Fibroblast of the conjunctiva (primary cell): ENCODE measurements at places on chromosomes 2 and 18.
A peak's percentile ranks its signal among the peaks of the same experiment; 100 is the strongest.

DNA sequence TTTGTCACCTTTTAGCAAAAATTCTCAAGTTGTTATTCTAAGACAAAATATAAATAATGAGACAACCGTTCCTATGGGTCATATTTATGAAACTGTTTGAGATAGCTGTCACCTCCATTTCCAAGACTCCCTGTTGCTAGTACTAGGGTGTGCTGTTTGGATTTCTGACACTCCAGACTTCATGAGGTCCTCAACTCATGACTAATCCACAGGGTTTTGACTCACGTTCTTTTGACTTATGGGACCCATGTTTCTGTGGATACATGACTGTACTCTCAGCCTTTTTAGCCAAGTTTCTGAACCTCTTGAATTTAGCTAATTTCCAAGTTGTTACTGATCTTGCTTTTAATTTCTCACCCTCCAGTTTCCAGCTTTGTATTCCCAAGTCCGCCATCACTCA lies 178.7 kb upstream of the FAM98A start:
- no peak for DNase-seq

DNA sequence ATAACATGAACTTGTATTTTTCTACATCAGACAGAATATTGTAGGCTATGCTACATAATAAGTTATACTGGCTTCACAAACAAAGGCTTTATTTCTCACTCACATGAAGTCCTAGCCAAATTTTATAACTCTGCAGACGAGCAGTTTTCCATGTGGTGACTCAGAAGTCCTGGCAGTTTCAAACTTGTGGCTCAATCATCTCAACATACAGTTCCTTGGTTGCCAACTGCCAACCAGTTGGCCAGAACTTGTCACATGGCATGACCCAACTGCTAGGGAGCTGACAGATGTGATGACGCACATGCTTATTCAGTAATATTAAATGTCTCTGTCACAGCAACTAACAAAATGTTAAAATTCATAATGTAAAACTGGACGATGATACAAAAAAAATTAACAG lies 63.8 kb upstream of the ZC3H15 start:
- DNase-seq, result peak; percentile 85

DNA sequence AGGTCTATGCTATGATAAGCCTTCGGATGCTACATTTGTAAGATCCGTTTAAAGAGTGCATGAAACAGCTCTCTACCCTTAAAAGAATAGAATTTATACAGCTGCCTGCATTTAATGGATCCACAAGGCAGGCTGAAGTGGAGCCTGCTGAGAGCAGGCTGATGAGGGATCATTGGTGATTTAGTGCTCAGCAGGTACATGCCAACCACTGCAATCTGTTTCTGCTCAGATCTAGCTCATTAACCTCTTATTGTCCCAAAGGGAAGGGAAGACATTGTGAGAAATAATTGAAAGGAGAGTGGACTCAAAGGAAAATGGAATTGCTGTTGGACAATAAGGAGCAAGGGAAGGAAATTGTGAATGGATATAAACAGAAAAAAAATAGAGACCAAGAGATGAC lies 822.6 kb downstream of the TRIB2 start:
- no peak for DNase-seq

- no peak for DNase-seq
Observed at GRCh38 chr2:25115902-25116301, 52.5 kb downstream of the POMC start.

- DNase-seq, result no peak
Observed at GRCh38 chr2:204510709-204511420, 34.4 kb upstream of the PARD3B start.

DNA sequence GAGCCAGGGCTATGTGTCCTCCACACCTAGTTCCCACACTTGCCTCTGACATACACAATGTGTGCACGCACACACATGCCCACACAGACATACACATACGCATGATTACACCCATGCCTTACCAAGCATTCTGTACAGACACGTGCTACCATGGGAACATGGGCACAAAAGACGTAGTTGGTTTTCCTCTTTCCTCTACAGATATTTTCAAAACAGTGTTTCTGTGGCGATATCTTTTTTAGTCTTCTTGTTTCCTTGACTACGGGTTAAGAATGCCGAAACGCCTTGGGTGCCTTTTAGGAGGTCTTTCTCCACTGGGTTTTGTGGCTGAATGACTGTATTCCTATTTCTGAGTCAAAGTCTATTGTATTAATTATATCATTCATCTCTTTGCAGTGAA lies 75.5 kb upstream of the SPTBN1 start:
- DNase-seq, result no peak

DNA sequence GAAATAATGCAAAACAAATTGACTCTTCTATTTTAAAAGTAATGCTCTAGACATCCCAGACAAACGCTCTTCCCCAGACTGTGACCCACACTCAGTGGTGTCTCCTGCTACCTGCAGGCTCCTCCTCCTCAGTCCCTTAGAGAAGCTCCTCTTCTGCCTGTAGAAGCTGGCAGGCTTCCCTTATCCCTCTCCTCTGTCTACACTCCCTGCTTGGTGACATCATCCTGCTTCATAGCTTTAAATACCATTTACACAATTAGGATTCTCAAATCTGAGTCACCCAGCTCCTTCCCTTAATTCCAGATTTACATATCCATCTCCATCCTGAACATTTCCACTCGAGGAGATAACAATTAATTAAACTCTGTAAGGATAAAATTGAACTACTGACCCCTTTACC lies 167.9 kb downstream of the FBXO15 start:
- no peak for DNase-seq

DNA sequence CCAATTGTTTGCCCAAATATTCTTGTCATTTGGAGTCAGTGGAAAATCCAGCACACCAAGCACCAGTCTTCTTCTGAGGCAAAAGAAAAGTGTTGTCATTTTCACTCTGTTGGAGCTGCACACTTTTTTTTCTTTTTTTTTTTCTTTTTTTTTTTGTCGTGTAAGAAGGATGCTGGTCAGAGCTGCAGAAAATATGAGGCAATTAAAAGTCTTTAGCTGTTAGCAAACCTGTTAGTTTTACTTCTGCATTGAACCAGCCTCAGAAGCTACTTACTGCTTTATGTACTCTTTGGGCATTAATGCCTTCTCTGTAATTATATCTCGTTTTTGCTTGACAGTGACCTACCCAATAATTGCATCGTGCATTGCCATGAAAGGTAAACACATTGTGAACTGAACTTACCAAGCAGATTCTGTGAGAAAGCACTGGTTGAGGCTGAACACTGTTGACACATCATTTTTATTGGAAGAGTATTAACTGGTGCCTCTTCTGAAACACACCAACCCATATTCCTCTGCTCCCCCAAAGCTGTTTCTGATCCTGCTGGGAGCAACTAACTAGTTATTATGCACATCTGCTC lies 165.4 kb downstream of the CAPN13 start:
- no peak for DNase-seq

DNA sequence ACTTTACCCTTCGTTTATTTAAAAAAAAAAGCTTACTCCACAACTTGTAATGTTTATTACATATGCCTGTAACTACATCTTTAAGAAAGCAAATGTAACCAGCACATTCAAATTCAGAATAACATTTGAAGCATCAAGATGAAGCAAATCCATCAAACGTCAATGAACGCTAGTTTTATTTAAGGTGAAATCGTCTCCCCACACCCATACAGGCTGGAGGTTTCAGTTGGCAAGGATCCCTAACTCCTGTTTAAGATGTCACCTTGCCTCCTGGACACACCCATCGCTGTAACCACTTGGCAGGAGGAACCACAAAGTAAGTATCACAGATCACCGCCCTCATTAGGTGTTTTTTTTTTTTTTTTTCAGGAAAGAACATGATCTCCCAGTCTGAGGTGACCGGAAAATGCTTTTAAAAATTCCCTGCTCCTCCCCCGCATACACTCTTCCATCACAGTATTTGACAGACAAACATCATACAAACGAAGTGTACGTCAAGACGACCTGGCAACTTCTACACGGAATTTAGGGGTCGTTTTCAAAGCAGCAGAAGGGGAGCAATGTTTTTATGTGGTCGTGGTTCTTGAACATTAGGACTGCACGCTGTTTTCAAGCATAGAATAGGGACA lies 19.7 kb upstream of the STPG4 start:
- no peak for DNase-seq

- DNase-seq, result no peak
Observed at GRCh38 chr2:224180810-224181209, 141.7 kb upstream of the SERPINE2 start.

DNA sequence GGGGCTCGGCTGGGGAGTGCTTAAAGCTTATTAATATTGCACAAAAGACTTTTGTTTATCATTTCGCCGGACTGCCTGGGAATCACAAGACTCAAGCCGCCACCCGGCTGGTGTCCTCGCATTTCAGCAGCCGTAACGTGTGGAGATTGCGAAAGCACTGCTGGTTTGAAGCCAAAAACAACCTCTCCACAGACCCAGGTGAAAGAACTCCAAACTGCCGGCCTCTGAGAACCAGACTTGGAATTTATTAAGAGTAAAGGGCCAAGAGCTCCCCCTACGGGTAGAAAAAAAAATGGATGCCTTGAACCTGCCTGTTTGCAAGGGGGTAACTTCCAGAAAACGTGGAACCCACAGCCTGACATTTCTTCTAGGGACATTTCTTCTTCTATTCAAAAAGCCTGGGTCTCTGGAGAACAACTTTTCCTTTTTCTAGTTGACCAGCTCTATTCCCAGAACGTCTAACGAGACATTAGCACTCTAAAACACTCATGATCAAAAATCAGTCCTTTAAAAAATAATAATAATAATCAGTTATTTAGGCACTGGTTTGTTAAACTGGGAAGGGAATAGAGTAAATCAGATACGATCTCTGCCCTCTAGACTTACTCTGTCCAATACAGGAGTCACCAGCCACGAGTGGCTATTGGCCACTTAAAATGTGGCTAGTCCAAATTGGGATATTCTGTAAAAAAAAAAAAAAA lies 216.3 kb downstream of the C1D start:
- DNase-seq, result peak; percentile 83

DNA sequence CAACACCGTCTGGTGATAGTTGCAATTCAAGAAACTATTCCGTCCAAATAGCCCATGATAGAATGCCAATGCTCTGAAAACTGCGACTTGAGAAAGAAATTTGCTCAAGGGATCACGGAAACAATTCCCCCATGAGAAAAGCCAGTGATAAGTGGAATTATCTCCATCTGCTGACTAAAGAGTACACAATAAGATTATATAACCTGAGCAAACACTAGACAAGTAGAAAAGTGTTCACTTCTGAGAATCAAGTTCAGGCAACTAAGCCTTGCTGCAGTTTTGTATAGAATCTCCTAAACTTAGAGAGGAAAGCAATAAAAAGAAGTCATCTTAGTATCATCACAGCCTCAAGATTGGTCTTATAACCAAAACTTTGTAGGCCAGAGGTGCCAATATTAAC lies 336.3 kb upstream of the NRXN1 start:
- DNase-seq, result no peak

- DNase-seq, result no peak
Observed at GRCh38 chr2:48315896-48316194, 214.1 kb upstream of the STON1 start.

DNA sequence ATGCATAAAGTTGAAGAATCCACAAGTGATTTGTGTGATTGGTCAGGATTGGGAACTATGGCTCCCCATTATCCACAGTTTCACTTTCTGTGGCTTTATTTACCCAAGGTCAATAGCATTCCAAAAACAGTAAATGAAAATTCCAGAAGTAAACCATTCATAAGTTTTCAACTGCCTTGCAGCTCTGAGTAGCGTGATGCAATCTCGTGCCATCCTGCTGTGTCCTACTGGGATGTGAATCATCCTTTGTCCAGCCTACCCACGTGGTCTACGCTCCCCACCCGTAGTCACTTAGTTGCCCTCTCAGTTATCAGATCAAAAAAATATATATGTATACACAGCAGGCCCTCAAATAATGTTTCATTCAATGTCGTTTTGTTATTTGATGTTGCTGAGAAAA lies 89.0 kb upstream of the DLGAP1 start:
- DNase-seq, result peak; percentile 12

- DNase-seq, result no peak
Observed at GRCh38 chr2:159902722-159903121, 104.7 kb upstream of the CD302 start.

- no peak for DNase-seq
Observed at GRCh38 chr2:74441690-74442482, at the start of gene RTKN. TSS of gene RTKN (minus strand) at chr2:74441937. CDS start at chr2:74441816, 121 bp downstream.

DNA sequence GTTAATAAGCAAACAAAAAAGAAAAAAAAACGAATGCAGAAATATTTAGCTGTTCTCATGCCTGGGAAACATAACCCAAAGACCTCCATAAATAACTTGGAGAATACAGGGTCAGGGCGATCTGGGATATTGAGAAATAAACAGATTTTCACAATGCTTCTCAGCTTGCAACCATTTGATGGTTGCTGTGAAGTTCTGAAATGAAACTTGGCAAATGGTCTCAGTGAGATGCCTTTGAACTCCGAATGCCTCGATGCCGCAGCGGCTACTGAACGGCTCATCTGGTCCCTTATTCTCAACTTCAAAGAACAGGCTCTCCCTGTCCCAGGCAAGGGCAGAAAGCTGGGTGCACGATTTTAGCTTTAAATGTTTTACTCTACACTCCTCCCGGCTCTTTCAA lies 78.1 kb downstream of the ZNF516 start:
- peak; percentile 32 for DNase-seq

- DNase-seq, result no peak
Observed at GRCh38 chr2:120674246-120675170, 61.2 kb upstream of the GLI2 start.

GRCh38 chr2:66781804-66782203 lies 346.9 kb downstream of the MEIS1 start:
- no peak for DNase-seq

DNA sequence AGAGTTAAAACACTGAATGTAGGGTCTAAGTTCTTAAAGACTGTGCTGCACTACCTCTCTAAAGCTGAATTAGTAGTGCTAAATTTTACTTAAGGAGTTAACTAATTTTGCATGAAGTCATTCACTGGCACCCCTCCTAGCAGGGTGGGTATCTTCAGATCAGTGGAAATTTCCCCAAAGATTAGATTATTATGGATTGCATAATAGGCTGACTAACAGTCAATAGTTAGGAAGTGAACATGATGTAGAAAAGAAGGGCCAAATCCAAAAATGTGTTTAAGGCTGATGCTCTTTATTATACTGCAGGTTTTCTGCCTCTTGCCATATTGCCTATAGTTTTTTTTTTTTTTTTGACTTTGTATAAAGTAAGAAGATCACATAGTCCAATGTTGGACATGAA lies 5.2 kb downstream of the ZNF638 start:
- DNase-seq, result peak; percentile 29

DNA sequence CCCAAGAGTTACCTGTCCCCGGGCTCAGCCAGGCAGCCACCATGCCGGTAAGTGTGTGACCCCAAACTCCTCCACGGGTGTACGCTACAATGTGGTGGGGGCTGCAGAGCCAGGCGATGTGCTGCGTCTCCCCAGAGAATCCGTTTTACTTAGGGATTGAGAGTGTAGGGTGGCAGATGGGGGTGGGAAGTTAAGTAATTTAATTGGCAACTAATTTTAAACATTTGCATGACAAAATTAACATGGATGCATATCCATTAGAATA lies 26.6 kb upstream of the RPL31 start:
- DNase-seq, result no peak

GRCh38 chr2:85628658-85629057 lies 12.7 kb downstream of the USP39 start:
- no peak for DNase-seq
